ENCODE measurements at places on chromosomes 1 and 21.

- no peak for DNase-seq
These were observed 4.3 kb upstream of the LRP8 start for GRCh38 chr1:53332186-53332564.

GRCh38 chr1:8226747-8227146 lies 91.2 kb upstream of the SLC45A1 start:
- no peak for DNase-seq

- no peak for DNase-seq
These were observed 119.3 kb upstream of the ZC3H12A start for GRCh38 chr1:37354876-37355650.

- peak; percentile 23 for DNase-seq
These were observed 653.9 kb downstream of the LTN1 start for GRCh38 chr21:28338701-28339305.

- DNase-seq: no peak
These were observed 225.1 kb upstream of the ZP4 start for GRCh38 chr1:238115852-238116251.

GRCh38 chr1:5404412-5405203 lies 587.6 kb downstream of the NPHP4 start:
- DNase-seq: no peak

DNA sequence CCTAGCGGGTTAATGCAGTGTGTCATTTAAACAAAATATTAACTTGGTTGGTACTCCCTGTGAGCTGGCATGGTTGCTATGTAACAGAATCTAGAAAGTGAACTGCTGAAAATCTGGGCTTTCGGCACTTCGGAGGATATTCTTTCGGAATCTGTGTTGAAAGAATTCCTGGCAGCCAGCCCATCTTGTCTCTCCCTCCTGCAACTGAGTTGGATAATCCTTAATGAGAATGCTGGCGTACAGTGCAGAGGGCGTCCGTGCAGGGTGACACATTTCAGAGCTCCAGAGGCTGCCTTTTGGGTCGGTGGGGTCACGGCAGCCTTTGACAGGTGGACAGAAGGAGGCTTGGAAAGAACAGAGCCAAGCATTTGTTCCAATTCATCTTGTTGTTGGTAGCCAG lies 3.7 kb downstream of the KAZN start:
- peak; percentile 75 for DNase-seq

- DNase-seq: no peak
These were observed 382.0 kb upstream of the PROX1 start for GRCh38 chr1:213605732-213606131.

GRCh38 chr1:57015071-57015470 lies 49.3 kb upstream of the C8B start:
- no peak for DNase-seq

DNA sequence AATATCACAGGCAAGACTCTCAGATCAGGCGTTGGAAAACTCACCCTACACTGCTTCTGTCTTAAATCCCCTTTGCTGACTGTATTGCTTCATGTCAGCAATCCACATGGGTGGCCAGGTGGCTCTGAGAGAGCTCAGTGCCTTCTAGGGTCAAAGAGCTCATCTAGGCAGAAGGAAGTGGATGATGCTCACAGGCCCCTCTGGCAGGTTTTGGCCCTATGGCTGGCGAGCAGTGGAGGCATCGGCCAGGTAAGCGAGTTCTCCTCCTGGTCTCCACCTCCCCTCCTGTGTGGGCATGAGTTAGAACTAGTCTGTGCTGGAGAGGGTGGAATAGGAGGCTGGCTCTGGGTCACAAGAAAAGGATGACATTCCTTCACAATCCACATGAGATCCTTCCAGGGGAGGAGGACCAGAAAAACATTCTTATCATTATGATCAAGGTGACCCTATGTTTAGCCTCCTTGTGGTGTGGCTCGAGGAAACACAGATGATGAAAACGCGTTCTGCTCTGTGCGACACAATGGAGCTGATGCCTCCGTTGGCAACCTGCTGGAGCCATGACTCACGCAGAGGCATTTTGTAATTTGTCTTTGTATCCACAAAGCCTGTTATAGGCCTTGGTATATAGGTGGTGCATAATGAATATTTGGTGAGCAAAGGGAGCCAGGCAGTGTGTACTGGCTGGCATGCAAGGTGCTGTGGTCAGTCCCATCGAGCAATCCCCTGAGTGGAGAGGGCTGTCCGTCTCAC lies 264.6 kb upstream of the RAB4A start:
- peak; percentile 18 for DNase-seq

DNA sequence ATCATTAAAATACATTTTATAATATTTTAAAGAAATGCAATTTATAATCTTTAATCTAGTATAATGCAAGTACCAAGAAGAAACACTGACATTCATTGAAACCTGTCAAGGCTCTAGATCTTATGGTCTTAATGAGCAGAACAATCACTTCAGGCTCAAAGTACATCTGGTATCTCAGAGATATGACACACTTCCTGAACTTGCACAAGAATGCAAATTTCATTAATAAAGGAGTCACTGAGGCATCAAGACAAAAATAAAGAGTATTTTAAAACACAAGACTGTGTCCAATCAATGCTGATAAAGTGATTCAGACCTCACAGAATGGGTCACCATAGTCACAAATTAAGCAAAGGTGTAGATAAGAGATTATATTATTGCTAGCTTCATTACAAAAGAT lies 178.1 kb downstream of the AK5 start:
- peak; percentile 50 for DNase-seq

DNA sequence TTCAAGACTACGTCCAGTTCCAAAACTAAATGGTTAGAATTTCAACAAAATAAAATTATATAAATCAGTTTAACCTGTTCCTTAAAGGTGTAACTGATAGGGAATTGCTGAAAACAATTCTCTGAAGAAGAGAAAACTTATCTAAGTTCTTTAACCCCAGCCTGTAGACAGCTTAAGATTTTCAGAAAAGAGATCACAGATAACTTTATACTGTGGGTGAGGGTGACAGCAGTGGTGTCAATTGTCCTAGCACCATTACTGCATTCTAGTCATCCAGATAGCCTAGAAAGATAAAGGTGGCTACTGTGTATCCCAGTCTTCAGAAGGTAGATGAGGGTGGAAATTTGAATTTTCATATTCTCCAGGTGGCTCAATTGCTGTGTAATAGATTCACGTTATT lies 19.7 kb upstream of the DEGS1 start:
- DNase-seq: no peak

DNA sequence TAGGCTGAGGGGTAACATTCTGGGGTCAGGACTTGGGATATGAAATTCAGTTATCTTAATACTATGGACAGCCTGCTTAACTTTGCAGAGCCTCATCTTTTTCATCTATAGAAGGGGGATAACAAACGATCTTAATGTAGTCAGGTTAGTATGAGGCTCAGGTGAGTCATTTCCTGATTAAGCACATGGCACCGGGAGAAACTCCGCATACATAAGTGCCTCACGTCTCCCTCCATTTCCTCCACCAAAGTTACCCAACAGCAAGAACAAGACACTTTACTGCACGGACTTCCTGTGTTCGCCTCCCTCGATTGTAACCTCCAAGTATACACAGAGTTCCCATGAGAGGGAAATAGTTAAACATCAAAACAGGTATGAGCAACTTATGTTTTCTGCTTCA lies 112.7 kb upstream of the COA6 start:
- DNase-seq: peak; percentile 12

- DNase-seq: no peak
These were observed 54.4 kb upstream of the PRELP start for GRCh38 chr1:203421246-203421645.

DNA sequence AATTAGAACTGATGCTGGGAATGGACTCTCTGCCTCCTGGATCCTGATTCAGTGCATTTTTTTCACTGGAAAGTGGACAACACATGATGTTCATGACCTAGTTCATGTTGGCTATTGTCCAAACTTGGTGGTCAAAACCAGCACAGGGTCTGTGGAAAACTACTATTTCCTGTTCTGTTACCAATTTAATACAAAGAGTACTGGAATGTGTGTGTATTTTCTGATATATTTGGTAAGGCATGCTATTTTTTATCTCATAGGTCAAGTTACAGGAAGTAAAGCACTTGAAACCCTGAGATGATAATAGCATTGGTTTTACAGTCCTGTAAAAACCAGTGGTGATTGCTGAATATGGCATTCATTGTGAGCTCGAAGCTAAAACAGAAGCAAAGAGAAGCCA lies 89.9 kb downstream of the SGIP1 start:
- peak; percentile 84 for DNase-seq

GRCh38 chr1:180312926-180313325 lies 82.9 kb downstream of the LHX4 start:
- no peak for DNase-seq

GRCh38 chr1:8599646-8600212 lies 217.7 kb downstream of the RERE start:
- no peak for DNase-seq

DNA sequence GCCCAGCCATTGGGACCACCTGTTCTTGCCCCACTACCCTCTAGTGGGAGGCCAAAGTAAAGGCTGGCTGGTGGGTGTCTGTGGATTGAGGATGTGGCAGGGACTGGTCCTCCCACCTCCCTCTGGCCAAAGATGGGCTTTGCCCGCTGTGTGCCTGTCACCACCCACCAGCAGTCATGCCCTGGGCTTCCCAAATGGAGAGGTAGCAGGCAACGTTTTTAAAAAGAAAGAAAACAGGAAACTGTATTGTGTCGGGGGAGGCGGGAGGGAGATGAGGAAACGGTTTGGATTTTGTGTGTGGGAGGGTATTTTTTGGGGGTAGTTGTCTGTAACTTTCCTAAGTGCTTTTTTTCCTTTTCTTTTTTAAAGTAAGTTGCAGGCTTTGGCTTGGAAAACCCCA lies 30.1 kb downstream of the SZRD1 start:
- DNase-seq: peak; percentile 24

DNA sequence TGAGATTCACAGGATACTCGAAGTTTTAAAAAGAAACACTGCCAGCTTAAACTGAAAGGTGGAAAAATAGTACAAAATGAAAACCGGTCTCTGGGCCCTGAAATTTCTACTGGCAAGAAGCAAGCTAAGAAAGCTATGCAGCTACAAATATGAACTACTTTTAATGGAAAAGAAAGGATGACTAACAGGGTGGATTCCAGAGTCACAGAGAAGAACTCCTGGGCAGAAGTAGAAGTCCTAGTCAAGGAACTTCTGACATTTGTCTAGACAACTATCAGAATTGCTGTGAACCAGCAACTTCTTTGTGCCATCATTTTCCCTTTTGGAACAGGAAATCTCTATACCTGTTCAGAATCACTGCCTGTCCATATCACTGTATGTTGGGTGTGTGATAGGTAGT lies 38.1 kb downstream of the CD160 start:
- DNase-seq: no peak

GRCh38 chr1:24503059-24503751 lies 569 bp downstream of the RCAN3 start:
- DNase-seq: no peak

GRCh38 chr1:103142461-103142860 lies 34.1 kb upstream of the COL11A1 start:
- no peak for DNase-seq

- DNase-seq: no peak
These were observed at the start of the genes LEPR and LEPROT for GRCh38 chr1:65420590-65421350. LEPR (plus strand) TSS chr1:65420668; CDS start chr1:65565566, 144,898 bp downstream. LEPROT (plus strand) TSS chr1:65420668; CDS start chr1:65420725, 57 bp downstream.

DNA sequence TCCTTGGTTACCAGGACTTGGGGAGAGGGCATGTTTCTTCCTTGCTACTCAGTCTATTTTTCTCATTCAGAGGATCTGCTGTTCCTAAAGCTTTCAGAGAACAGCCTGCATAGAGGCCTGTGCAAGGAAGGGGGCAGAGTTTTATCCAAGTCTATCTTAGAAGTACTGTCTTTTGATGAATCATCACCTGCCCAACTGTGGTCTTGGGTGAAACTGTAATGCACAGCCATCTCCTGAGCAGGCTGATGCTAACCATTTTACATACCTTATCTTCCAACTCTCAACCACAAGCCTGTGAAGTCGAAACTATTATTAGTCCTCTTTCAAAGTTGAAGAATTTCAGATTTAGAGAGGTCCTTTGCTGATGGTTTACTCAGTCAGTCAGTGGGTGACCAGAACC lies 368.0 kb downstream of the HHAT start:
- DNase-seq: no peak

DNA sequence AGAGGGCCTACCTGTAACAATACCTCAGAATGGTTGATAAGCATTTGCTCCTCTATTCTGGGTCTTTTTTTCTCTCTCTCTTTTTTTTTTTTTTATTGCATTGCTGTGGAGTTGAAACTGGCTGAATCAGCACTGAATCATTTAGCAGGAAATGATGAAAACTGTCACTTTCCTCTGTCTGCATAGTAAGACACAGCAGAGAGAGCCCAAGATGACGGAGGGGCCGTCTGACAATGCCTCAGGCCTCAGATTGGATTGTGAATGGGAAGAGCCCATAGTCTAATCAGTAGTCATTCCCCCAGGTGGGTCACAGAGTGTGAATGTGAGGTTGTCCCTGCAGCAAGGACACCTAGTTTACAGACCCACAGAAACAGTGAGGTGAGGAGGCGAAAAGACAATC lies 193.2 kb upstream of the PLXNA2 start:
- peak; percentile 9 for DNase-seq

- peak; percentile 93 for DNase-seq
These were observed 2.3 kb downstream of the SLC2A5 start for GRCh38 chr1:9066945-9067807.

DNA sequence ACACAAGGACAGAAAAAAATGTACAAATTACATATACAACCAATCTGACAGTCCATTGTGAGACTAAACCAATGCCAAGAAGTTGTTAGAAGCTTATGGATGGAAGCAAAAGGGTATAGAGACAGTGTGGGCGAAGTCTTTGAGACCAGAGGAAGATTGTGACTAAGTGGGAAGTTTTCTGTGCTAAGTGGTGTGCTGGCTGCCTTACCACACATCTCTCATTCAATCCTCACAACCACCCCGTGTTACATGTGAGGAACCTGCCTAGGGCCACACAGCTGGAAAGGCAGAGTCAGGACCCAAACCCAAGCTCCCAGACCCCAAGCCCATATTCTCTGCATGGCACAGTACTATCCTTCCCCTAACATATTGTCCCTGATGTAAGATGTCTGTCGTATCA lies 53.5 kb upstream of the DUSP10 start:
- DNase-seq: no peak

- DNase-seq: no peak
These were observed 41.9 kb upstream of the PLA2G5 start for GRCh38 chr1:20028125-20028524.

GRCh38 chr1:3012456-3013291 lies 8.6 kb upstream of the ACTRT2 start:
- no peak for DNase-seq

Measured in cardiac fibroblast (primary cell).